AG09309 (cell line): ENCODE measurements at places on chromosomes 3 and 15.
A peak's percentile ranks its signal among the peaks of the same experiment; 100 is the strongest.

GRCh38 chr3:34279901-34280300 is 481.5 kb downstream of the PDCD6IP start:
- DNase-seq = no peak

GRCh38 chr15:60411774-60412425 is 14.1 kb upstream of the ANXA2 start:
- no peak for DNase-seq

- peak; percentile 93 for DNase-seq
These were observed 136.7 kb upstream of the TLE3 start for GRCh38 chr15:70234256-70234905.

- DNase-seq = no peak
These were observed 129.2 kb downstream of the ATG7 start for GRCh38 chr3:11401434-11401833.

DNA sequence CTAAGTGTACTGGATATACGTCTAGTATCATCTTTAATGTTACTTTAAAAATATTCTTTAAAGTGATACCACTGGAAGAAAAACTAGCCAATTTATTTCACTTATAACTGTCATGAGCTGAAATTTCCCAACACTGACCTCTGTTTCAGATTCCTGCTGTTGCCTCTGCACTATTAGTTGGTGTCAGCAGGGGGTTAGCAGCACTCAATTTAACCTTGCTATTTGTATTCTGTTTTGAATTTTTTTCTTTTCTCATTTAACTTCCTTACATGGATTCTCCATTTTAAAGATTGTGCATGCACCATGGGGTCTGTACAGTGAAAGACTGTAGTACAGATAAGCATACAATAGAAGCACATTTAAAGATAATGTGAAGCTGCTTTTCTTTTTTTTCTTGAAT is 169.2 kb downstream of the UBE2E2 start:
- no peak for DNase-seq

DNA sequence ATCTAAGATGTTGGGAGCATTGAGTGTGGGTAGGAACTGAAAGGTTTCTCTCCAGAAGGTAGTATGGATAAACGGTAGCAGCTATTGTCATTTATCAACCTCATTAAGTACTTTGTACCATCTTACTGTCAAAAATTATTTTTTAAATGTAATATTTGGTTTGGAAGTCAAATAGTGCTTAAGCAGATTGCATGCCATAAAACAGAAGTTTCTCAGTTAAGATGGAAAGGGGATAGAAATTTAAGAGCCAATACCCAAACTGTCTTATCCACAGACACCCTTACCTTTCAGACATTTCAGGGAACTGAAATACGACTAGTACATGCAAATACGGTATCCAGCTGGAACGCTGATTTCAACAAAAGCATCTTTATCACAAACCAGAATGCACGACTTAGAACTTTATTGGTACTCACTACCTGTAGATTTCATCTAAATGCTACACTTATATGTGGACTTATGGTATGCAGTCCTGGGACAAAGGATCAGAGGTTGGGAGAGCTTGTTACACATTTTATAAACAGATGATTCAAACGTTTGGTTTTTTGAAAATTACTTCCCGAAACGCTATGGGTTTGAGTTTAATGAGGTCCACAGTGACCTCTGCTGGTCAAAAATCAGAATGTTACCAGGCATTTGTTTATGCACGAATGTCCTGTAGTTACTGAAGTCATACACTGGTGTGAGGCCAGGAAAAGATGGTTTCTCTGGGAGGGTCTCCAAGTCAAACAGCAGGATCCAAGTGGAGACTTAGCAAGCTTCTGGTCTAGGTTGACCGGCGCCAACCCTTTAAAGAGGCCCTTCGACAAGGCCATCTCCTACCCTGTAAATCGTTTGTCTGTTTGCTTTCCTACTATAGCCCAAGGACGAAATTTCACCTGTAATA is 45.7 kb upstream of the DUT start:
- peak; percentile 47 for DNase-seq

GRCh38 chr3:96779810-96780209 is 34.6 kb upstream of the EPHA6 start:
- DNase-seq = no peak

GRCh38 chr3:16536996-16537395 is 23.5 kb upstream of the RFTN1 start:
- DNase-seq = no peak

DNA sequence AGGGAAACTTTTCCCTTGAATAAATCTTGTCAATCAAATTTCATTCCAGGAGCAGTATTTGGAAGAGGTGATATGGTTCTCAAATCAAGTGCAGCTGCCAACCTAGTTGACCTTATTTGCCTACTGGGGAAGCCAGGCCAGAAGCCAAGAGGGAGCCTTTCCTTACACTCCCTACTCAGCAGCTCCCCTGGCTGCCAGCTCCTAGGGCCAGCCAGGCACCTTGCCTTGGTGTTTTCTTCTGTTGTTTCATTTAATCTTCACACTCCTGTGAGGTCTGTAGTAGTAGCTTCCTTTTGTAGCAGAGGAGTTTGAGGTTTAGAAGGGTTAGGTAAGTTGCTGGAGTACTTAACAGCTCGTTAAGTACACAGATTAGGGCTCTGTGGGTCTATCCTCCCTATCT is 22.6 kb downstream of the MKRN2OS start:
- no peak for DNase-seq

DNA sequence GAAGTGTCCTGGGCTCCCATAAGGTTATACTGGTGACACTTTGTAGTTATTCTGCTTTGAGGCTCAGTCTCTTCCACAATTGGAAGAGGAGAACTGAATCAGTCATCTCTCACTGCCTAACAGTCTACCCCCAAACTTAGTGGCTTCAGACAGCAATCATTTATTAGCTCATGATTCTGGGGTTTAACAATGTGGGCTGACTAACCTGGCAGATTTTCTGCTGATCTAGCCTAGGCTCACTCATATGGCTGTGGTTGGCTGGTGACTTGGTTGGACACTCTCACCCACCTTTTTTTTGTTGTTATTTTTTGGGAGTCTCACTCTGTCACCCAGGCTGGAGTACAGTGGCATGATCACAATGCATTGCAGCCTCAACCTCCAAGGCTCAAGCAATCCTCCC is 7.1 kb downstream of the GPD1L start:
- no peak for DNase-seq

- no peak for DNase-seq
These were observed 56.8 kb upstream of the RYK start for GRCh38 chr3:134307425-134307824.

DNA sequence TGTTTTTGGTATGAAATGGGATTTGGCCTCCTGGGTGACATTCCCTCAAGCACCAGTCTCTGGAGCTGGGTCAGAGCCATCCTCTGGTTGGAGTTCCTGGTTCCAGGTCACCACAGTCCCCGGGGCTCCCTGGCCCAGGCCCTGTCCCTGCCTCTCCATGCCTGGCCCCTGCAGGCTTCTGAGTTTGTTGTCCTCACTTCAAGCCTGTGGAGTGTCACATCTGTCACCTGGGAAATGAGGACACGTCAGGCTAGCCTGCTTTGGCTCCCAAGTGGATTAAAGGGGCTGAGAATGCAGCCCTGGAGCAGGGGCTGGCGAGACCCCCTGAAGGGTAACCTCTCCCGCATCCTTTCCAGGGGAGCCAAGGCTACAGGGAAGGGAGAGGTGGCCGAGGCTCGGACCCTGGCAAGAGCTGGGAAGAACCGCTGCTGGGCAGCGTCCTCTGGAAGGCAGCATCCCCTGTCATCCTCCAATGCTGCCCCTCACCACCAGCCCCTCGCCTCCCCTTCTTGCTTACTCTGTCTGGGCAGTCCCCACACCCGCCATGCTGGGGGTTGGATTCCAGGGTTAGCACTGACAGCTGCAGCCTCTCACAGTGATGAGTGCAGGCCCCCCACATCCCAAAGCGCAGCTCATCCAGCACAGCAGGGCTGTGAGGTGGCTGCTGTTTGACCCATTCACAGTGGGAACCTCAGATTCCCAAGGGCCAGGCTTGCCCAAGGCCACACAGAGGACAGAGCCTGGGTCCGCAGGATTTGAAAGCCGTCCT is 75.5 kb upstream of the IQSEC1 start:
- no peak for DNase-seq

GRCh38 chr3:184889312-184889904 is 77.4 kb downstream of the VPS8 start:
- no peak for DNase-seq

GRCh38 chr3:66923969-66924368 is 74.1 kb upstream of the KBTBD8 start:
- DNase-seq = no peak

GRCh38 chr3:20742903-20743552 is 557.0 kb upstream of the SGO1 start:
- no peak for DNase-seq

- DNase-seq = no peak
These were observed 841.4 kb downstream of the NSUN3 start for GRCh38 chr3:94904156-94904674.

- no peak for DNase-seq
These were observed 48.7 kb downstream of the CORO2B start for GRCh38 chr15:68627476-68627875.

DNA sequence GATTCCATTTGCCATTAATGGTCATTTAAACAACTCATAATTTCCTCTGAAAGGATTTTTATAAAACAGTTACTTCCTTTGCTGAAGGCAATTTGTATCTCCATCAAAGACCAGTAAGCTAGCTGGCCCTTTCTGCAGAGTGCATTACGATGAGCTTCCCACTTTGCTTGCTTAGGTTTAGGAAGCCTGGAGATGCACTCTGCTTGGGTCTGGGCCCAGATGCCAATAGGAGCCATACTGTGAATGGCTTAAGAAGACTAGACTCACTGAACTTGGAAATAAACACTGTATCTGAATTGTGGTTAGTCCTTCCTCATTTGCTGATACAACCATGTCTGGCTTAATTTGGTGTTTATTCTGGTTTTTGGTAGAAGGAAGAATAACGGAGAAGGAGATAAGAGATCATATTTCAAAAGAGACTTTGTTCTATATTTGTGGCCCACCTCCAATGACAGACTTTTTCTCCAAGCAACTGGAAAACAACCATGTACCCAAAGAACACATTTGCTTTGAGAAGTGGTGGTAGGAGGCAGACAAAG is 38.1 kb downstream of the OXNAD1 start:
- DNase-seq = no peak

- DNase-seq = no peak
These were observed 101.1 kb downstream of the CMSS1 start for GRCh38 chr3:99918715-99919114.

DNA sequence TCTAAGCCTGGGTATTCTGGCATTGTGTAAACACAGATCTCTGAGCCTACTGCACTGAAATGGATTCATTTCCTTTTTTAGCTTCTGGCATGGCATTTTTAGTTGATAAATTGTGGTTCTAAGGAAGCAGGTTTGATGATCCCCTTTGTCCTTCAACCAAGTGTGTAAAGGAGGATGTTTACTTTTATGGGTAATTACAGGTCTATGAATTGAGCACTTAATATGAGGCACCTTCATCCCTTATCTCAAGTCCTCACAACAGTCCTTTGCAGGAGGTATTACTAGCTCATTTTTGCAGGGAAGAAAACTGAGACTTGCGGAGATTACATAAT is 30.8 kb upstream of the ZBTB38 start:
- DNase-seq = no peak

- no peak for DNase-seq
These were observed 19.8 kb downstream of the CFAP92 start for GRCh38 chr3:128973988-128974564.

DNA sequence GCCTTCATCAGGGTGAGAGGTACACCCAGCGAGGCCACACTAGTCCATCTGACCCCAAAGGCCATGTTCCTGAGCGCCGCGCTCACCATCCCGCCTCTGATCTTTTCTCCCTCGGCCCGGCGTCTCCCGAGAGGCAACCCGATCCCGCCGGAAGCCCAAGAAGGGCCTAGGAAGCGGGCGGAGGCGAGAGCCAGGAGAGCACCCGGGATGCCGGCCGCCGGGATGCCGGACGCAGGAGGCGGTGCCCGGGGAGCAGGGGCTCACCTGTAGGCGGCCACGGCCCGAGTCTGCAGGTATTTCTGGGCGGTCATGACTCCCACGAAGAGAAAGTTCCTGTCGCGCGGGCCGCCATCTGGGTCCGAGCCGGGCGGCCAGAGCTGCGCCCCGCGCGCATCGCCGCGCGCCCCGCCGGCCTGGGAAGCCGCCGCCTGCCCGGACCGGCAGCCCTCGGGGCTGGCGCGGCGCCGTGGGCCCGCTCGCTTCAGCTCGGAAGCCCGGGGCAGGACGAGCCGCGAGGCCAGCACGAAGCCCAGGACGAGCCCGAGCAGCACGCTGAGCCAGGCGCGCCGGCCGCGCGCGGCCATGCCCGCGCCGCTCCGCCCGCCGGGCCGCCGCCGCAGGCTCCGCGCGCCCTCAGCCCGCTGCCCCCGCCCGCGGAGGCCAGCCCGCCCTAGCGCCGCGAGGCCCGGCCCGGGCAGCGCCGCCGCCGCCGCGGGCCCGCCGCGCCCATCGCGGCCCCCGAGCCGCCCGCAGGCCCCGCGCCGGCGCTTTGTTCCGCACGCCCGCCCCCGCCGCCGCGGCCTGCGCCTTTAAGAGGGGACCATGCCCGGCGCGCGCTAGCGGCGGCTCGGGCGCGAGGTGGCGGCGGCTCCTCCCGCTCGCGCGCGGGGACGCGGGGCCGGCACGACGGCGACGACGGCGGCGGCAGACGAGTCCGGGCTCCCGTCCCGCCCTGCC is 697 bp downstream of the CHSY1 start:
- no peak for DNase-seq

DNA sequence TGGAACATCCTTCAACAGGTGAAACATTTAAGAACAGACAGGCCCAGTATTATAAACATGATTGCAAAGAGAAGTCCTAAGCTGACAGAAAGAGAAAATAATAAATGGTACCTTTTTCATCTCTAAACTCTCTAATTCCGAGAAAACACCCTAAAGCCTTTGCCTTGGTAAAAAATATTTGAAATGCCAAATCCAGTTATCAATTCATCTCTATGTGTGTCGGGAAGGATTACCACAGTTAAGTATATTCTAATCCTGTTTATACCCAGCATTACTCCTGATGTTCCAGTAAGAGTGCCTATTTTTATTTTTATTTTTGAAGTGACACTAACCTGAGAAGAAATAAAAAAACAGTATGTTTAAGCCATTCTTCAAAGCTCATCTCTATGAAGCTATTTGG is 219.3 kb upstream of the NANOGP8 start:
- DNase-seq = no peak

- DNase-seq = peak; percentile 11
These were observed 273.3 kb upstream of the ICE2 start for GRCh38 chr15:60751985-60752952.

GRCh38 chr3:50339485-50340146 is 1.0 kb downstream of the RASSF1 start:
- no peak for DNase-seq

DNA sequence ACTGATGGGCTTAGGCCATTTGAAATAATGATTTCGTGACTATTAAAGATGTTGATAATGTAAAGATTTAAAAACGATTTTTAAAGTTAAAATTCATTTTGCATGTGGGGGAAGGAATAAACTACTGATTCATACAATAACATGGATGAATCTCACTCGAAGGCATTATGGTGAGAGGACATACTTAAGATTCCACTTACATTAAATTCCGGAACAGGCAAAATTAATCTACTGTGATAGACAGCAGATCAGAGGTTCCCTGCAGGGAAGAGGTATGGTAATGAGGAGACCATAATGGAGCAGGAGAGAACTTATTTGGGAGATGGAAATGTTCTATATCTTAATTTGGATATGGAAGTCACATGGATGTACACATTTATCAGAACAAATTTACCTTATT is 28.4 kb upstream of the RAB6B start:
- DNase-seq = no peak
